ENCODE measurements at places on chromosomes 4 and X.

GRCh38 chr4:110287130-110287529 lies 88.7 kb upstream of the ELOVL6 start:
- no peak for DNase-seq

- no peak for DNase-seq
Measured at GRCh38 chr4:13681570-13681969, 54.0 kb upstream of the BOD1L1 start.

- DNase-seq: no peak
Measured at GRCh38 chr4:120353235-120353634, 286.6 kb upstream of the MAD2L1 start.

GRCh38 chr4:95193391-95194224 lies 355.2 kb downstream of the UNC5C start:
- DNase-seq: no peak

- no peak for DNase-seq
Measured at GRCh38 chr4:152691761-152692160, 12.0 kb upstream of the TMEM154 start.

DNA sequence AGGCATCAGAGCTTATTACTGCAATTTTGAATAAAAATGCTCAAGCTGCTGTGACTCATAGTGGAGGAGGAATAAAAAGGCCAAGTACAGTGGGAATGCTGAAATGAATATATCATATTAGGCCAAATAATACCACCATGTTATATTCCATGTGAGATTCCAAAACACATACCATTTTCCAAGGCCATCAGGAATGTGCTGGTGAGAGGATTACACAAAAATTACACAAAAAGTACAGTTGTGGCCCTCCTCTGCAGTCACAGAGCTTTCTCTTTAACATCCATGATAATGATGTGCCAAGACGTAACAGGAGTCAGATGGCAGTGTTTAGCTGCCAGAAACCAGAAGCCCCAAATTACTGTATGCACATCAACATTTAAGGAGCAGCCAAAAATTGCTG lies 153.5 kb downstream of the PCDH18 start:
- DNase-seq: no peak
